Fibroblast of skin of scalp (primary cell): ENCODE measurements at places on chromosomes 3 and 15.

DNA sequence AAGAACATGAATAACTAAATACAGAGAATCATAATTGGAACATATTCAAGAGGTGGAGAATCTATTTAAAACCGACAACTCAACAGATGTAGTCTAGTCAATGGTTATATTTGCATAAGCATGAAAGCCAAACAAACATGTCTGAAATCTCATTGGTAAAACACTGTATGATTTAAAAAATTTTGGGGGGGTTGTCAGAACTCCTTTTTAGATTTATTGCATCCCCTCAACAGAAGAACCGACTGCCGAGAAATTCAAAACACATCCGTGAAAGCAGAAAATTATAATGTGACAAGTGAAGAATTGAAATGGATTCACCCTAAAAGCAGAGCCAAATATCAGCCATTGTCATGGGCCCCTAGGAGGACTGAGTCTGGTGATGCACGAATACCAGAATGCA is 633.4 kb upstream of the KCNMB2 start:
- no peak for DNase-seq

GRCh38 chr3:16260046-16260445 is 4.7 kb downstream of the DPH3 start:
- DNase-seq: no peak

DNA sequence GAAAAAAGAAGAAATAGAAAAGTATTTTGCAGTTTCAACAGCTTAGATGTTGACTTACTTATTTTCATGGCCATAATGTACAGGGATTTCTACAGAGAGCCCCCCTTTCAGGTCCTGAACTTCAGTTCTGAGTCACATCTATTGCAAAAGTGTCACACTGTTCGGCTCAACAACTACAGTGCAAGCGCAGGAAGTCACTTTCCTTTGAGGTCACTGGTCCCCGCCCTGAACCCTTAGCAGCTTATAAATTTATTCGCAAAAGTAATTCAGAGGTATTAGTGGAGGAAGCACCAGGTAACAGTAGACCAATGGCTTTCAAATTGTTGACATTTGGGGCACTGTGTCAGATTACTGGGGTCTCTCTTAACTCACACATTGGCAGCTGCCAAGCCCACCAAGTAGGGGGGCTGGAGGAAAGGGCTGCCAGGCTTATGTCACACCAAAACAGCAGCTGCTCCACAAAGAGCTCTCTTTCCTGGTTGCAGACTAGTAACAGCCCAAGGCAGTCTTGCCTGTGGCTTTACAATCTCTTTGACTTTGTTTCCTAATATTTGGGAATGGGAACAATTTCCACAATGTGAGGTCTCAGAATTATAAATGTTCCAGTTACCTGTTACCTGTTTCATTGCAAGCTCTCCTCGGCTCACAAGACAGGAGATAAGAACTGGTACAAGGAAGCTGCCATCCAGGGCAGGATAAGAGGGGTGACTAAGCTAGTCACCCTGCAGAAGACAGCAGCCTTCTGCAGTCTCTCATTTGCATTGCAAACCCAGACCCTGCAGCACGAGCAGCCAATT is 130.2 kb upstream of the STRIT1 start:
- DNase-seq: no peak

DNA sequence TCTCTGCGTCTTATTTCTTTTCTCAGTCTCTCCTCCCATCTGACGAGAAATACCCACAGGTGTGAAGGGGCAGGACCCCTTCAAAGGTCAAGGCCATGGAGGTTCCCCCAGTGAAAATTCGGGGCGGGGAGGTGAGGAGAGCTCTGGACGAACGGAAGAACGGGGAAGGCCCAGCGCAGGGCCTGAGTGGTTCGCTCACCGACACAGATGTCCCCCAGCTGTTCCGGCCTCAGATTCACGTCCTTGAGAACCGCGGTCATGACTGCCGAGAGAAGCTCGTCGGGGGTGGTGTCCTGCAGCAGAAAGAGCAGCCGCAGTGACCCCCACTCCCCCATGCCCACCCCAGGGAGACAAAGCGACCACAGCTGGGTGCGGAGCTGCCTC is 542 bp downstream of the ACAA1 start:
- DNase-seq: no peak

DNA sequence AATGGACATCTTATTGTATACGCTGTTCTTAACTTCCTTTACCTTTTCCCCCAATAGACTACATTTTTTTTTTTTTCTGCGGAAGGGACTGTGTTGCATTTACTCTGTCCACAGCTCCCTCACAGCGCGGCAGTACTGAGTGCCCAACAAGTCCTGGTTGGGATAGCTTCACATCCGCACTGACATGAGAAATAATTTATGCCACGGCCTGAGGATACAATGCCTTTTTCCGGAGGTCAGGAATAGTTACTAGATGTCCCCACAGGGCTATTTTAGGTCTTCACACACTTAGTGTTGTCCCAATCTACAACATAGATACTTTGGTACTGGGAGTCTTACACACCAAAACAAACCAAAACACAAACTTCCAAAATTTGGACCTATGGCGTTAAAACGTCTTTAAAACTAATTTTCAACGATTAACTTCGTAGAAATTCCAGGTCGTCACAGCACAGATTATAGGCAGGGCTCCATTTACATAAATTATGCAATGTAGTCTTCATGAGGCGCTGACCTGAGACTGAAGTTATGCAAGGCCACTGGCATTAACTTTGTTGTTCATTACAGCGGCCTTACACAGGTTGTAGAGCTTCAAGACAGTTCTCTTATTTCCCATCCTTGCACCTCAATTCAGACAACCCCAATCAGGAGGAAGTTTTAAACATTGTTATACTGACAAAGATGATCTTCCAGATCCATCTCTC is 989 bp upstream of the PPIB start:
- peak; percentile 20 for DNase-seq

GRCh38 chr3:150743508-150743907 is 19.5 kb downstream of the SIAH2 start:
- DNase-seq: peak; percentile 75

DNA sequence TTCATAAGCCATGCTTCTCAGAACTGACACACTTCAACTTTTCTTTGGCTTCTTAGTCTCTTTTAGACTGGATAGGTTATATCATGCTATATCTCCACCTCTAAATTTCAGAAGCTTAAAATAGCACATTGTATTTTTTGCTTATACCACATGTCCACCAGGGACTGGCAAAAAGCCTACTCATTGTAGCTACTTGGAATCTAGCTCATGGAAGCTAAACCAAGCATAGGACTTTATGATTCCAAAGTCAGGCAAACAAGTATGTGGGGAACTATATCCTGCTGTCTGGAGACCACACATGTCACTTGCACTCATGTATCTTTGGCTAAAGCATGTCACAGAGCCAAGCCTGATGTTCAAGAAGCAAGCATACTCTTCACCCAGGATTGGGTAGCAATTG is 245.0 kb upstream of the RASGRP1 start:
- peak; percentile 89 for DNase-seq
